K562 (cell line): ENCODE measurements at places on chromosomes 6 and 20. TPM values are rescaled to one million over a fixed set of nuclear protein-coding genes. Genes with fewer than 3 reads are reported as not detected.
A peak's percentile ranks its signal among the peaks of the same experiment; 100 is the strongest.

GRCh38 chr6:48747040-48747439 is 636.0 kb upstream of the PTCHD4 start:
- no peak for DNase-seq

CST4 gene
- not detected in 2 replicates for total RNA-seq

DNA sequence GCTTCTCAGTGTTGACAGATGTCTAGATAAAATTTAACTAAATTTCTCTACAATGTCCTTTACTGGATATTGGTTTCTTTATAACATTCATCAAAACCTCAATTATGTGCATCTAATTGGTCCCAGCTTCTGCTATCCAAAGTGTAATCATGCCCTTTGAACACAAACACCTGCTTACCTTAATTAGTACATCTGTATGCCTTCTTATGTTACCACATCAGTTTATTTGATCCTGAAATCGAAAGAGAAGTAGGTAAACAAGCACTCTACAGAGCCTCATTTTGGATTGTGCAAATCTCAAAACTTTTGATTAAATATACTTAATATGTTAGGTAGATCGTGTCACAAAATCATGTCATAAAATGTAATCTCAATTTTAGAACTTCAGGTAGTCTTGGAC is 36.5 kb downstream of the TAB2 start:
- no peak for DNase-seq

DNA sequence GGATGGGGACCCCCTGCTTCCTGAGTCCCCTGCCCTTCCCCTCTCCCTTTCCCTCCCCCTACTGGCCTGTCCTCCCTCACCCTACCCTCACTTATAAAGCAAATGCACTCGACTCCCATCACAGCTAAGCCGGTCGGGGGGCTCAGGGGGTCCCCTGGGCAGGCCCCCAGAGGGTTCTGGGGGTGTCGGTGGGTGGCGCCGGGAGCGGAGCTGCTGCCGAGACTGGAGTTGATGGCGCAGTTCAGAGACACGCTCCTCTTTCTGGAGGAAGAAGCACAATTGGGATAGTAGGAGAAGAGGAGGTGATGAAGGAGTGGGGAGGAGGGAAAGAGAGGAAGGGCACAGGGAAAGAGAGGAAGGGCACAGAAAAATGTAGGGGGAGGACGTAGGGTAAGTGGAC is 18.5 kb downstream of the OR2H2 start:
- no peak for DNase-seq

DNA sequence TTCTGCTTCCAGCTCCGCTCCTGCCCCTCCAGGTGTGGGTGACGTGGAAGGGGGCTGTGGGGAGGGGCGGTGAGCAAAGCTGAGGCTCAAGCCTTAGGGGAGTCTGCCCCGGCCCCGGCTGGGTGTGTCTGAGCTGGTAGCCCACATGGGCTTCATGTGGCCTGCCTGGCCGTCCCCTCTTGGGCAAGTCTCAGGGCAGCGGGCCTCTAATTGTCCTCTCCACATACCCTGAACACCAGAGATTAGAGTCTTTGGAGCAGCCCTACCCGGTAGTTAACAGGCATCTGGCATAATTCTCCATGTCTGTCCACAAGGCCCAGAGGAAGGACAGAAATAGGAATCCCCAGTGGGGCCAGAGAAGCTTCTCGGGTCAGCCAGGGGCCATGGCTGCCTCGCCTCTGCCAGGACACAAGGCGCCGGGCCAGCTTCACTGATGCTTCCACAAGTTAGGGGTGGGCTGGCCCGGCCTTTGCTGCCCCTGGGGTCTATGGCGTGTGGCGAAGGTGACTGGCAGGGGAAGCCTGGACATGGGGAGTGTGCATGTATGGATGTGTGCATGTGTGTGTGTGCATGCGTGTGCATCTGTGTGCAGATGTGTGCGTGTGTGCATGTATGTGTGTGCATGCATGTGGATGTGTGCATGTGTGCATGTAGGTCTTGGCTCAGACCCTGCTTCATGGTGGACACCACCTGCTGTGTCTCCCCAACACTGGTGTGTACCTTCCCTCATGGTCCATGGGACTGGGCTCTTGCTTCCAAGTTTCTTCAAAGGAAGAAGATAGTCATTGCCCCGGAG is 24.0 kb downstream of the FRMD1 start:
- DNase-seq = no peak

DNA sequence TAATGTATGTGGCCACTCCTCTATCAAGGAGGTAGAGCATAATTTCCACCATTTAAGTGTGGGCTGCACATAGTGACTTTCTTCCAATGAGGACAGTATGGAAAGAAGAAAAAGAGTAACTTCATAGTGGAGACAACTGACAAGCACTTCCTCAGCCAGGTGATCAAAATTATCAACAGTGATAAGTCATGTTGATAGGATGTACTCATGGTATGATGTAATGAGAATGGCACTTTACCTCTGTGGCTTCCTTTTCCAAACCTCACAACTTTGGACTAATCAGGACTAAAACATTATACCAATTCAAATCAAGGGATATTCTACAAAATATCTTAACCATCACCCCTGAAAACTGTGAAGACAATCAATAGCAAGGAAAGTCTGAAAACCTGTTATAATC is 302.3 kb upstream of the CITED2 start:
- DNase-seq = no peak

- DNase-seq = no peak
Measured at GRCh38 chr20:20340443-20340842, 27.5 kb upstream of the INSM1 start.

GRCh38 chr20:58267389-58268215 is 39.1 kb upstream of the ANKRD60 start:
- no peak for DNase-seq

DNA sequence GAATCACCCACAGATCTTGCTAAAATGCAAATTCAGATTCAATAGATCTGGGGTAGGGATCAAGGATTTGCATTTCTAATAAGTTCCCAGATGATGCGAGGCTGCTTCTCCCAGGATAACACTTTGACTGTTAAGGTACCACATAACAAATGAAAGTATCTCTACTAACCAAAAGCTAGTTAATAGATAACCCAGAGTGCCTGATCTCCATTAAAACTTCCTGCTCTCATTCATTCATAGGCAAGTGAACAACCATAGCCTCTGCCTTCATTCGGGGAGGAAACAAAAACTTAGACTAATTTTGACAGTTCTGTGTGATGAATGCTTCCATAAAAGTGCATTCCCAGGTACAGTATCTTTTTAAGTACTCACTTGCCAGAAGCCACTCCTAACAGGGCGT is 265.6 kb upstream of the BTBD3 start:
- DNase-seq = no peak

DNA sequence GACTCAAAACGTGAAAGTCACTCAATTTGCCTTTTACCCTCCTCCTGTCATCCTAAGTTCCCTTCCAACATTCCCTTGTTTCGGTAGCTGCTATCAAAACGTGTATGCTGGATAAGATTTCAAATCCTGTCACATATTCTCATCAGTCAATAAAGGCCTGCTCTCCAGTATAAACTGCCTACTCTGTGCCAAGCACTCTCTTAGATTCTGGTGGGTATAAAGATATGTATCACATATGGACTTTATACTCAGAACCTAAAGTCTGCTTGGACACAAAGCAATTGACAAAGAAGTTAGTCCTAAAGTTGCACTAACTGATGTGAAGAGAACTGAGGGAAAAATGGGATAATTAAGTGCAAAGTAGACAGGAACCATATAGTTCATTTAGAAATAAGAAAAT is 476.6 kb upstream of the MARCKS start:
- DNase-seq = no peak

DNA sequence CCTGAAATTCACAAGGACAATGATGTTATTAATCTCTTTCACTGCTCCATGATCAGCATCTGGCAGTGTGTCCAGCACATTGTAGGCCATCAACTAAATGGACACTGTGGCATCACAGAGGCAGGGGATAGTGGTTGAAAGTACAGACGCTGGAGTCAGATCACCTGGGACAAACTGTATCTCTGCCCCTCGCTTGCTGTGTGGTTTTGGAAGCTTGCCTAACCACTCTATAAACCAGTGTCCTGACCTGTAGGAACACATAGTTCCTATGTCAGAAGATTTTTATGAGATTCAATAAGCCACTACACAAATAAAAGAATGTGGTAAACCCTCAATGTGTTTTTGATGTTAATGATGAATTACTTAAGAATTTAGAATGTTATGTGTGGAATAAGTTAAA is 219.3 kb upstream of the RNF217 start:
- DNase-seq = no peak

DNA sequence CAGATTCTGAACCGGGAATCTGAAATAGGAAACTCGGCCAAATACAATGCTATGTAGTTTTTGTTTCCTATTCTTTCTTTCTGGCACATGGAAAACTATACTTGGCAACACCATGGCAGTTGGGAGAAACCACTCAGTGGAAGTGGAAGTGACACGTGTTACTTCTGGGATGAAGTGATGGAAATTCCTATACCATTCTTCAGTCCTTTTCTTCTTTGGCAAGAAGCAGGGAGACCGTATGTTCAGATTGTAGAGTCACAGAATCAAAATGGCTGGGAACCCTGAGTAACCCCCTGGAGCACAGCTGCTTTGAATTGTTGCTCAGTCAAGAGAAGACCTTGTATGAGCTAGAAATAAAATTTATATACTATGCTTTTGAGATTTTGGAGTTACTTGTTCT is 18.8 kb upstream of the TINAG start:
- DNase-seq = no peak

MOXD1 gene
- 0.04 TPM in 1 of 2 replicates, not detected in the other for total RNA-seq

GRCh38 chr20:59193325-59193724 is 29.7 kb downstream of the ZNF831 start:
- no peak for DNase-seq

DNA sequence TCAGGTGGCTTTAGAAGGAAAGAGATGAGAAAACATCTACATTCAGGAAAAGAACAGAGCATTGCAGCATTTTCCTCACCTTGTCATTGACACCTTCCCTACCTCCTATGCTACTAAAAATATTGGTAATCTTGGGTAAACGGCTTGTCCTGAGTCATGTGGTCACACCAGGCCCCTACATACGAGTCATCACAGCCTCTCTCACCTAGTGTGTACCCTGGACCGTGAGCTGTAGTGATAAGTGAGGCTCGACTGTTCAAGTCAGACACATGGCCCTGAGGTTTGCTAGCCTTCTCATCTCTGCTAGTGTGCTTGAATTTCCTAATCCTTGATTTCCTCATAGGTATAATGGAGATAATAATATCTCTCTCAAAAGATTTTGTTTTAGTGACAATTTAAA is 29.6 kb upstream of the TMEM244 start:
- DNase-seq = no peak

GRCh38 chr20:4012589-4012988 is 2.8 kb downstream of the RNF24 start:
- peak; percentile 25 for DNase-seq

DNA sequence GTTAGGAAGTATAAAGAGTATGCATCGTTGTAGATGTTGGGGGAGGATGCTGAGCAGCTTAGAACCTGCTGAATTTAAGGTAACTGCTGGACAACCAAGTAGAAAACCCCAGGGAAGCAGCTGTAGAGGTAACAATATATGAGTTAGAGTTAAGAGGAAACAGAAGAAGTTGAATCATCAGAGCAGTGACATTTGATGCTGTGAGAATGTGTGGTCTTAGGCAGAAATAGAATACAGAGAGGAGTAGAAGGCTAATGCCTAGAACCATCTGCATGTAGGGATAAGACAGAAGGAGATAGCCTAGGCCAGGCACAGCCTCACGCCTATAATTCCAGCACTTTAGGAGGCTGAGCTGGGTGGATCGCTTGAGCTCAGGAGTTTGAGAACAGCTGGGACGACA is 22.6 kb upstream of the DYNLRB1 start:
- no peak for DNase-seq

GRCh38 chr6:28769626-28770402 is 154.0 kb downstream of the TRIM27 start:
- peak; percentile 87 for DNase-seq

GRCh38 chr6:112150363-112150762 is 63.0 kb downstream of the FAM229B start:
- DNase-seq = no peak

SLC17A1 gene
- total RNA-seq = not detected in 2 replicates

MMP24OS gene
- total RNA-seq = 38.6 and 41.5 TPM in 2 replicates

- no peak for DNase-seq
Measured at GRCh38 chr6:148599967-148600426, 146.8 kb upstream of the UST start.

DNA sequence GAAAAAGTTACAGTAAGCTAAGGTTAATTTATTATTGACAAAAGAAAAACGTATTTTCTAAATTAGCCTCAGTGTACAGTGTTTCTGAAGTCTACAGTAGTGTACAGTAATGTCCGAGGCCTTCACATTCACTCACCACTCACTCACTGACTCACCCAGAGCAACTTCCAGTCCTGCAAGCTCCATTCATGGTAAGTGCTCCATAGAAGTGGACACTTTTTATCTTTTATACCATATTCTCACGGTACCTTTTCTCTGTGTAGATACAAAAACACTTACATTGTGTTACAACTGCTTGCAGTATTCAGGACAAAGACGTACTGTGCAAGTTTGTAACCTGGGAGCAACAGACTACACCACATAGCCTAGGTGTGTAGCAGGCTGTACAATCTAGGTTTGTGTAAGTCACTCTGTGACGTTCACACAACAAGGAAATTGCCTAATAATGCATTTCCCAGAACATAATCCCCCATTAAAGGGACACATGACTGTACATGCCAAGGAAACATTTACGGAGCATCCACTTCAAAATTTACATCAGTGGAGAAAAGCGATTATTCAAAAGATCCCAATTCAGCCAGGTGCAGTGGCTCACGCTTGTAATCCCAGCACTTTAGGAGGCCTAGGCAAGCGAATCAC is 133.4 kb downstream of the BANF2 start:
- no peak for DNase-seq

- DNase-seq = no peak
Measured at GRCh38 chr6:15255909-15256395, 10.1 kb downstream of the JARID2 start.

- DNase-seq = peak; percentile 52
Measured at GRCh38 chr6:157841211-157841840, 18.3 kb downstream of the SNX9 start.

GJA10 gene
- not detected in 2 replicates for total RNA-seq

PRL gene
- not detected in 2 replicates for total RNA-seq

GRCh38 chr6:55100686-55101085 is 73.6 kb upstream of the HCRTR2 start:
- no peak for DNase-seq

DNA sequence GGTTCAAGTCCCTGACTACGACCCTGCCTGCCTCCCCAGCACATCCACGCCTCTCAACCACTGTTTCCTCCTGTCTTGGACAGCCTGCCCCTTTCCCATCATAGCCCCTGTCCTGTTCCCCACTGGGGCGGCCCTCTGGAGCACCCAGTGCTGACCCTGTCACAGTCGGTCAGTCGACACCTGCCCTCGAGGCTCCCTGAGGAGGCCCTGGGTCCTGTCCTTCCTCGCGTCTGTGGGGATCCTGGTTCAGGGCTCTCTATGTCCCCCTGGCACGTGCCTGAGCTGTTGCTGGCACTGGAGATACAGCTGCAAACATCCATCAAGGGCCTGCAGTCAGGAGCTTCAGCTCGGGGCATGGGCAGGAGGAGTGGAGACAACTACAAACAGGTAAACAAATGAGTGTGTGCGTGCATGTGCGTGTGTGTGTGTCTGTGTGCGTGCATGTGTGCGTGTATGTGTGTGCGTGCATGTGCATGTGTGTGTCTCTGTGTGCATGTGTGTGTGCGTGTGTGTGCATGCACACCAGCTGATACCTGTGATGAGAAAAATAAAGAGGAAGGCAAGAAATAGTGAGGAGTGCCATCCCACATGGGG is 132.8 kb downstream of the PHACTR3 start:
- no peak for DNase-seq

GRCh38 chr20:1872459-1873097 is 22.6 kb upstream of the SIRPA start:
- no peak for DNase-seq

GRCh38 chr6:15292721-15293302 is 46.9 kb downstream of the JARID2 start:
- no peak for DNase-seq
